Astrocyte (in vitro differentiated cells and primary cell): ENCODE measurements at places on chromosomes 12 and 14. TPM values are rescaled to one million over a fixed set of nuclear protein-coding genes. Genes with fewer than 3 reads are reported as not detected.
A peak's percentile ranks its signal among the peaks of the same experiment; 100 is the strongest.

GRCh38 chr14:55715889-55716288, 135.9 kb downstream of the KTN1 start:
- H3K4me3 ChIP-seq, result no peak overlapping the region
- peaks cover 6% of the 10 kb centered on the region for H3K27me3 ChIP-seq
- H3K27ac ChIP-seq, result peak overlapping the region; percentile 50
- peak; percentile 90 for DNase-seq

DNA sequence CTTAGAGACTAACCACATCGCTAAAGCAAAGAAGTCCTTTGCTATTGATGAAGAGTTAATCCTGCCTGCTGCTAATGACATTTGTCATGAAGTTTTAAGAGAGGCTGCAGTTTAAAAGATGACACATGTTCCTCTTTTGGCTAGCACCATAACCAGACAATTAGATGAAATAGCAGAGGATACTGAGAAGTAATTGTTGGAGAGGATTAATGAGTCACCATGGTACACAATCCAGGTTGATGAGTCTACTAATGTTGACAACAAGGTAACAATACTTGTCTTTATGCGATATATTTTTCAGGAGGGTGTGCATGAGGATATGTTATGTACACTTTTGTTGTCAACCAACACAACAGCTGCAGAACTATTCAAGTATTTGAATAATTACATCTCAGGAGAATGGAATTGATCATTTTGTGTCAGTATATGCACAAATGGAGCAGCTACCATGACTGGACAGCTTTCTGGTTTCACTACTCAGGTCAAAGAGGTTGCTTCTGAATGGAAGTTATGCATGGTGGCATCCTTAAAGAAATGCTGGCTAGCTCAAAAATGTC, 56.7 kb downstream of the LRRIQ1 start:
- no peaks in the 10 kb centered on the region for H3K4me1 ChIP-seq
- no peak overlapping the region for H3K27ac ChIP-seq
- H3K4me3 ChIP-seq, result no peak overlapping the region
- no peaks in the 10 kb centered on the region for H3K36me3 ChIP-seq

DNA sequence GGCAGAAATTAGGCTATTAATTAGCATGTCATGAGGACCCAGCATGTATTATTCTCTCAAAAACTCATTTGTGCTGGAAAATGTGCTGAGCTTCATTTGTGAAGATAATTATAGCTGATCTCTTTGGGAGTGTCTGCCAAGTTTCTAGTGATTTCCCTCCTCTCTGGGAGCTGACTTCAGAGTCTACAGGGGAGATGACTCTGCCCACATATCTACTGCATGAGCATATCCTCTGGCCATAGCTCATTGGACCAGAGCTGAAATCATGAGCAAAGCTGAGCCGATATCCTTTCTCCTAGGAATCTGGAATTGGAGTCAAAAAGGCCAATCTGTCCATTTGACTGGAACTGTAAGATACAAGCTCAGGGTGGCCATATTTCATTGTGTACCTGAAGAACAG, 5.9 kb downstream of the CCDC198 start:
- no peak overlapping the region for H3K4me3 ChIP-seq
- H3K4me1 ChIP-seq, result peaks cover 6% of the 10 kb centered on the region
- H3K27ac ChIP-seq, result no peak overlapping the region
- no peaks in the 10 kb centered on the region for H3K36me3 ChIP-seq
- H3K27me3 ChIP-seq, result no peaks in the 10 kb centered on the region
- DNase-seq, result peak; percentile 62

- no peak overlapping the region for H3K4me3 ChIP-seq
- no peaks in the 10 kb centered on the region for H3K36me3 ChIP-seq
- no peaks in the 10 kb centered on the region for H3K4me1 ChIP-seq
- DNase-seq, result no peak
These were observed 74.7 kb downstream of the NOC4L start for GRCh38 chr12:132218915-132219314.

DNA sequence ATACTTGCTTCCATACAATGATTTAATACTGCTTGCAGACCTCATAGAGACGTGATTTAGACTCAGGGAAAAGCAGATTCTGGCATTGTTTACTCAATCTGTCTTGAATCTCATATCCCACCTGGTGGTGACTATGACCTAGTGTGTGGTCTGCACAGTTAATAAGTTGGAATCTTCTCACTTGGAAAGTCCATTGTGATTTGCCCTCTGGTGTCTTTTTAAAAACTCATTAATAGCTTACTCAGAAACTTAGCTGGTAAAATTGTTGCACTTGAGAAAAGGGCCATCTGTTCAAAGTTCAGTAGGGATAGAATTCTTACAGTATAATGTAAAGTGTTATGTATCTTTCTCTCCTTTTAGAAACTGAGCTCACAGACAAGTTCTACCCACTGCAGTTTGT, 106.0 kb downstream of the PELI2 start:
- no peaks in the 10 kb centered on the region for H3K27me3 ChIP-seq
- no peak for DNase-seq
- H3K27ac ChIP-seq, result no peak overlapping the region
- no peak overlapping the region for H3K4me3 ChIP-seq
- no peaks in the 10 kb centered on the region for H3K36me3 ChIP-seq
- H3K4me1 ChIP-seq, result no peaks in the 10 kb centered on the region

- H3K4me3 ChIP-seq, result no peak overlapping the region
- no peak for DNase-seq
- H3K4me1 ChIP-seq, result peaks cover 24% of the 10 kb centered on the region
- peak overlapping the region; percentile 49 for H3K27ac ChIP-seq
- no peaks in the 10 kb centered on the region for H3K36me3 ChIP-seq
These were observed 11.9 kb downstream of the CD9 start for GRCh38 chr12:6212086-6212485.

- no peak for DNase-seq
- no peaks in the 10 kb centered on the region for H3K36me3 ChIP-seq
- no peaks in the 10 kb centered on the region for H3K27me3 ChIP-seq
- H3K4me3 ChIP-seq, result no peak overlapping the region
- H3K4me1 ChIP-seq, result no peaks in the 10 kb centered on the region
These were observed 209.5 kb upstream of the STXBP6 start for GRCh38 chr14:25259470-25259869.

GRCh38 chr14:77040059-77040740, 11.7 kb upstream of the IRF2BPL start:
- peak overlapping the region; percentile 96 for H3K27ac ChIP-seq
- H3K4me3 ChIP-seq, result peak overlapping the region; percentile 45
- peak; percentile 97 for DNase-seq
- no peaks in the 10 kb centered on the region for H3K36me3 ChIP-seq
- H3K4me1 ChIP-seq, result peaks cover 80% of the 10 kb centered on the region

DNA sequence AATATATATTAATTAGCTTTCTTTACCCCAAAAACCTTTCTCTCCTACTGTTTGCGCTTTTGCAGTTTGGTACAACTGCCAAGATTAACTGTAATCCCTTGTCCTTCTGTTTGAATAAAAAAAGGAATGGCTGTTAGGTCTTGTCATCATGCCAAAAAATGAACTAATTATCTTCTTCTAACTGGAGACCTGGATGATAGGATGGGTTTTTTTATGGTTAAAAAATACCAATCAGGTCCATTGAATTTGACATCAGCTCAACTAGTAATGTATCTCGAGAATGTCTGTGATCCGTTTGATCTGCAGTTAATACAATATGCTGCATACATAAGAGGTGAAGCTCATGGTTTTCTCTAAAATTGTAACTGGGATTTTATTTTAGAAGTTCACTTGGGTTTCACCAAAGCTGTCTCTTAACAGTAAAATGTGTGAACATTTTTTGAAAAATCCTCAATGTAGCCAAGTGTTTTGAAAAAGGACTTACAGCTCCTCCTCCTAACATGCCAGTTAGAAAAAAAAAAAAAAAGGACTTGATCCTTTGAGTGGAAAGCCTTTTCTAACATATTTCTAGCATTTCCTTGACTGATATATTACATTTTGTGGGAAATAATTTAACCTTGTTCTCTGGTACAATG, 96.8 kb downstream of the SRGAP1 start:
- H3K27ac ChIP-seq, result no peak overlapping the region
- no peaks in the 10 kb centered on the region for H3K4me1 ChIP-seq
- no peak overlapping the region for H3K4me3 ChIP-seq
- no peak for DNase-seq

DNA sequence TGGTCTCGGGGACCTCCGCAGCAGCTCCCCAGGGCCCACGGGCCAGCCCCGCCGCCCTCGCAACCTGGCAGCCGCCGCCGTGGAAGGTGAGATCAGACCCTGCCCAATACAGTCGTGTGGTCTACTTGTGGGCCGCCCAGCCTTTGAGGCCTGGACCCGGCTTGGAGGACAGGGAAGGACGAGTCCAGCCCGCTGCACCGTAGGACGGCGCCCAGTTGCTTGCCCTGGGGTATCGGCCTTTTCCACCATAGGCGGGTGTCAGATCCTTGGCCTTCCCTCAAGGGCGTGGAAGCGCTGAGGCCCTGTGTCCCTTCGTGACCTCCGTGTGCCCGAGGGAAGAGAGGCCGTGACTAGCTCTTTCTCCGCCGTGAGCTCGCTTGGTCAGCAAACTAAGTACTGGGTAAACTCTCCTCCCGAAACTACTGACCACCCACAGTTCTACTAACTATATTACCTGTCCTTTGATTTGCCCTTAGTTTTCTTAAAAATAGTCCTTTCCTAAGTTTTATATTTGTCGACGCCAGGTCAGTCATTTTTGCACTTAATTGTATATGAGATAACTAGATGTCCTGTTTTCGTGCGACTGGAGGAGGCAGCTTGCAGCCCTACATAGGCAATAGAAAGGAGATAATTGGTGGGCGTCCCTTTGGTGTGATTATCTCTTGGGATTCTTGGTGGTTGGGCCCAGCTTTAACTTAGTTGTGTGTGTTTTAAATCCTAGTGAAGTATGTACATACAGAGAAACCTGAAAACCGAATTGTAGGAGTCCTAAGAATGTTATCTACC, 757 bp downstream of the SLC25A3 start:
- no peaks in the 10 kb centered on the region for H3K27me3 ChIP-seq
- H3K27ac ChIP-seq, result peak overlapping the region; percentile 91
- H3K36me3 ChIP-seq, result peaks cover 35% of the 10 kb centered on the region

TMEM30B gene
- 0.36 TPM in 1 of 2 replicates, not detected in the other for total RNA-seq

TRPV4 gene
- 0.75 and 0.84 TPM in 2 replicates for total RNA-seq

GRCh38 chr12:1839956-1840951, 19.9 kb downstream of the LRTM2 start:
- H3K4me1 ChIP-seq, result peaks cover 11% of the 10 kb centered on the region
- no peak overlapping the region for H3K4me3 ChIP-seq
- DNase-seq, result no peak
- no peak overlapping the region for H3K27ac ChIP-seq
